LHCN-M2 (cell line): ENCODE measurements at places on chromosomes 1 and 21.

DNA sequence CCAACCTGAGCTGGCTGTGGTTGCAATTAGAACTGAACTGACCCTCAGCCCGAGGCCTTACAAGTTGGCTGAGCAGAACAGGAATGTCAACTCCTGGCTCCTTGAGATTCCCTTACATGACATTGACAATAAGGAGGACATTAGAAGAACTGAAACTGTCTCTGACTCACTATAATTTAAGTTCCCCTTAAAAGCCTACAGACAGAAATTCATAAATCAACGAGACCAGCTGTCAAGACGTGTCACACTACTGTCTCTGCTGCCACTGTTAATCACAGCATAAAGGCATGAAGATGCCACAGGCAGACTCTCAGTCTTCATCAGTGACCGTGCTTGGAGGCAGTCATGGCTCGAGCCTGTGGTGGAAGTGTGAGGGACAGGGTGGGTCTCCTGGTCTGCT lies 168.8 kb downstream of the GABPA start:
- DNase-seq, result peak; percentile 80

DNA sequence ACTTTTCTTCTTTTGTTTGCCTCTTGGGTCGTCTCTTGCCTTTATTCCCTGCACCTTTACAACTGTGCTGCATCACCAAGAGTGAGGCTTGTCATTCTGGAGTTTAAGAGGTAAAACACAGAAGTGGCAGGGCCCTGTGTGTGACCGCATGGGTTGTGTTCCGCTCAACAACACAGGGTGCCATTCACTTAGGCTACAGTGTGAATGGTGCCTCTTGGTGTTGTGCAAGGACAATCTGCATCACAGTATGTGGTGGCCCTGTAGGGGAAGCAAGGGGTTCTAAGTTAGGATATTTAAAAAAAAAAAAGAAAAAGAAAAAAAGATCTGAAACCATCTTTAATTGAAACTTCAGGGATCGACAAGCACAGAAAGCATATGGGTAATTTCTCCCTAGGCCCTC lies 38.2 kb downstream of the BRINP2 start:
- no peak for DNase-seq

GRCh38 chr21:44530903-44531605 lies 8.9 kb downstream of the KRTAP10-1 start:
- DNase-seq, result no peak

- DNase-seq, result no peak
Observed at GRCh38 chr21:42705346-42705745, 51.9 kb downstream of the PDE9A start.

- no peak for DNase-seq
Observed at GRCh38 chr1:221631556-221631955, 110.3 kb downstream of the DUSP10 start.

- DNase-seq, result no peak
Observed at GRCh38 chr1:194341587-194341986, 1155.2 kb upstream of the B3GALT2 start.

DNA sequence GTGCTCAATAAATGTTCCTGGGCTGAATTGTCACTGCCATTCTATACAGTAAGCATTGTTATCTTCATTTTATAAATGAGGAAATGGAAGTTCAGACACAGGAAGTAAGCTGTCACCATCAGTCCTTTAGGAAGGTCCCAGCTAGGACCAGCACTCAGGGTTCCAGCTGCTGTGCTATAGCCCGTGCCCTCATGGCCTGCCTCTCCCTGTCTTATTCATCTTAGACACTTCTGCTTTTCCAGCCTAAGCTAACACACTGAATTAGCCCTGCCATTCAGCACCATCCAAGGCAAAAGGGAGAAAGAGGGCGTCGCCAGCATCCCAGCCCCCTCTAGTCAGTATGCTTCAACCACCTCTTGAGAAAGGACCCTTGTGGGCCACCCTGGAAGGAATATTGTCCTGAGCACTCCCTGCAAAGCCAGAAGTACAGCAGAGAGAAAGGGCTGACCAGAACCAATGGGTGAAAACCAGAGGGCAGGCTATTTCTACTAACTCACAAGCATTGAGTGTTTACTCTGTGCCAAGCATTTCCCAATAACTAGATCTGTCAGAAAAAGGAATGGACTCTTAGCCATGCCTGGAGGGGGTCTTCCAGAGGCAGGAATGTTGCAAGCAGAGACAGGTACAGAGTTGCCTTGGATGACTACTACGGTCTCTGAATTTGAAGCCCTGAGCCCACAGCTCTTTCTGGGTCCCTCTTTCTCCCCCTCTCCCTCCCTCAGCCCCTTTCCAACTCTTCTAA lies 77.9 kb upstream of the NFIA start:
- no peak for DNase-seq

GRCh38 chr1:28602536-28603439 lies 10.7 kb downstream of the RAB42 start:
- peak; percentile 82 for DNase-seq

- no peak for DNase-seq
Observed at GRCh38 chr1:157944663-157945280, 48.7 kb upstream of the KIRREL1 start.

DNA sequence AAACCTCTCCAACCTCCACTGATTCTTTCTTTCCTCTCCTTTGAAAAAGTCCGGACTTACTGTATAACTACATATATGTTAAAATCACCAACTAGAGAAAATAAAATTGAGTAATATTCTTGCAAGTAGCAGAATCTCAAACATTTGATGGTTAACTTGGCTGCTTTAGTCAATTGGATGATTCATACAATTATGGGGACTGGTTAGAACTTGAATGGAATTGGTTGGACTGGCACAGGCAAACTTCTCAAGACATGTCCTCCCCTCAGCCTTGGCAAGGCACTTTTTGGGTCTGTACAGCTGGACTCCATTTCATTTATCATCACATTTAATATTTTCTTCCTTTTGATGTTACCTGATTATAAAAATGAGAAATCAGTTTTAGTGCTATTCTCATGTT lies 6.5 kb downstream of the WLS start:
- DNase-seq, result no peak

- peak; percentile 56 for DNase-seq
Observed at GRCh38 chr1:162680419-162681121, 48.3 kb downstream of the DDR2 start.

- DNase-seq, result no peak
Observed at GRCh38 chr1:11731691-11732283, 4.1 kb upstream of the AGTRAP start.

DNA sequence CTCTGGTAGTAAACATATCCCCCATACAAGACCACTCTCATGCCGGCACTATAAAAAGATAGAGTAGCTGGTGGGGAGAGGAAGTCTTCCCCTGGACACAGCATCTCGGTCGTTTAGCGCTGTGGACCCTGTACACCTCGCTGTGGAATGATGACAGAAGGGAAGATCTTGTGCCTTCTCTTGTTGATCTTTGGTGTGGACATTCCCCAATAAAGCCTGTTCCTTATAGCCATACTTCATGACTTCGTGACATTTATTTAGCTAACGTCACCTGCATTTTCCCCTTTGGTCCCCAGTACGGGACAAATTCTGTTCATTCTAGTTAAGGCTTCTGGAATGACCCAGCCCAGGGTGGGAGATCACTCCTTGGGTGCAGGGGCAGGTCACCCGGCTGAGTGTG lies 24.9 kb upstream of the MAP10 start:
- DNase-seq, result no peak

- no peak for DNase-seq
Observed at GRCh38 chr1:96513136-96513535, 208.4 kb upstream of the PTBP2 start.

- DNase-seq, result peak; percentile 89
Observed at GRCh38 chr1:114025609-114026401, 46.5 kb downstream of the OLFML3 start.

GRCh38 chr1:248804771-248805681 lies 20.7 kb downstream of the SH3BP5L start:
- DNase-seq, result no peak
